ENCODE measurements at places on chromosomes 12 and 14.

DNA sequence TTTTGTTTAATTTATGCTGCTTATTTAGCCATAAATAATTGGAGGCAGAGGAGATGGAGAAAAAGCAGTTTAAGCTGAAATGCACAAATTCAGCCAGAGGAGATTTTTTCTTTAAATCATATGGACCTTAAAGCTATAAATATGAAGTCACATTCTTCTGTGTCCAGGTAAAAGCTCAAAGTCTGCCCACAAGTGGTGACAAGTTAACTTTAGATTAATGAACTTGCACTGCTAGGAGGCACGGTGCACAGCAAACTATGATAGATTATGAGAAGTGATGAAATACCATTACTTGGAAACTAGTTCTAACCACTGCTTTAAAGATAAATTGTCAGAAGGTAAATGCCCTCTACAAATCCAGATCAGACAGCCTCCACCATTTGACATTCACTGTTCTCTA is 69.0 kb downstream of the IFT81 start:
- DNase-seq: no peak

DNA sequence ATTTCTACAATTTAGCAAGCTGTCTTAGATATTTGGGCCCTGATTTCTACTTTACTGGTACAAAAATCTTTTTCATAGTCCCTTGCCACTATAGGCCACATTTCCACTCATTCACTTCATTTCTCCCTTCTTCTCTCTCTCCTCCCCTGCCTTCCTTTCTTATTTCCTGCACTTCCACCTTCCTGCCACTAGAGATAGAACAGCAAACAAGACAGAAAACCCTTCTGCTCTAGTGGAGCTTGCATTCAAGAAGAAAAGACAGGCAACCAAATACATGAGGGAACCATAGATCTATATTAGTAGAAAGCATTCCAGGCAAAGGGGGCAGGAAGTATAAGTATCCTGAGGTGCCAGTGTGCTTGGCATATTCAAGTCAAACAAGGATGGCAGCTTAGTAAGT is 623.5 kb downstream of the FLRT2 start:
- DNase-seq: no peak

- no peak for DNase-seq
Measured at GRCh38 chr12:44863867-44864266, 12.2 kb downstream of the NELL2 start.

- no peak for DNase-seq
Measured at GRCh38 chr12:93813972-93814821, 137.0 kb downstream of the CRADD start.

- DNase-seq: no peak
Measured at GRCh38 chr12:68376901-68377300, 44.7 kb upstream of the MDM1 start.

- DNase-seq: no peak
Measured at GRCh38 chr12:121423253-121423652, 23.3 kb downstream of the RNF34 start.

DNA sequence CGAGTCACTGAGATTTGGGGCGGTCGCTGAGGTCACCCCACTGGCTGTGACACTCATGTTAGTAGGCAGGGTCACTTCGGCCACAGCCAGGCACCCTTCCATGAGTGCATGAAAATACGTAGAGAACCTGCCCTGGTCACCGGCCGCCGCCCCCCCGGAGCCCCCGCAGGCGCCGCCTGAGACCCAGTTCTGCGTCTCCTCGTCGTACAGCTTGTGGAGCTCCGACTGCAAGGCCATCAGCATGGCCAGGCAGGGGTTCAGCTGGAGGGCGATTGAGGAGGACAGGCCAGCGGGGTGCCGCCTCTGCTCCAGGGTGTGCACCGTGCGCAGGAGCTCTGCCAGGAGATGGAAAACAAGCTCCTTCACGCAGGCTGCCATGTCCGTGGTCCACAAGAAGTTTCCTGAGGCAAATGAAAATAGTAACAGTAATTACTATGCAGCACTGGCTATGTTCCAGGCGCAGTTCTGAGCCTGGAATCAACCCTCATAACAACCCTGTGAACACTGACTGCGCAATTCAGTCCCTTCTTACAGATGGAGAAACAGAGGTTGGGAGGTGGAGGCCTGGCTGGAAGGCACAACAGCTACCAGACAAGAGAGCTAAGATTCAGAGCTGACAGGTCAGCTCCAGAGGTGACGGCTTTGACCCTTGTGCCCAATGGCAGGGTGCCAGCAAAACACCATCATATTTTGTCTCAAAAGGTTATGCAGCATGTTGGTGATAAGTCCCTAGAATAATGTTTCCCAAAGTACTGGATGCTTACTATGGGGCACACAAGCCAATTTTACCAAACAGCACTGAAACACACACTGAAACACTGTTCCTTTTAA is 59.9 kb downstream of the TRAFD1 start:
- no peak for DNase-seq

DNA sequence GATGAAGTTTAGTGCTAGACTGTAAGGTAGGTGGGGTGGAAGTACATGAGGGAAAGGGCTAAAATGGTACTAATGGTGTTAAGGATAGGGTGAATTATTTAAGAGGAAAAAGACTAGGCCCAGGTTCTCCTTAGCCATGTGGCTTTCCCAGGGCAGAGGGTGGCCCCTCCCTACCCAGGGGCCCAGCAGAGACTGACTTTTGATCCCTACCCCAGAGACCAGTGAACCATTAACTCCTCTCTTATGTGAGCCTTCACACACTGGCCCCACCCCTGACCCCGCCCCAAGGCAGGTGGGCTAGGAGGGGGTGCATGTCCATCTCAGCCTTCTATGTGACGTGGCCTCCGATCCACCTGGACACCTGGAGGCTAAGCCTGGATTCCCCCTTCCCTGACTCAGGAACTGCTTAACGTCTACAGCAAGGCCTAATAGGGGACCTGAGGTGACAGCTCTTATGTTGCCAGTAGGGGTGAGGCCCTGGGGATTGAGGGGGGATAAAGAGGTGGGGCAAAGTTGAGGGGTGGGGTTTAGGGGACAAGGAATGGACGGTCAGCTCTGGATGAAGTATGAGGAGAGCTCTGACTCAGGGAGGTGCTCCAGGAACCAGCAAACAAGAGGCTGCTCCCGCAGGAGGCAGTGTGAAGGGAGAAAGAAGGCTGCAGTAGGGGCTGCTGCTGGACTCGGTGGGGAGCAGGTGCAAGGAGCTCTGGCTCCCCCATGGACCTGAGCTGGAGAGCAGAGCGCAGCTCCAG is 757 bp downstream of the SLC39A5 start:
- no peak for DNase-seq

GRCh38 chr12:96501133-96501761 is 11.9 kb downstream of the CFAP54 start:
- DNase-seq: no peak

DNA sequence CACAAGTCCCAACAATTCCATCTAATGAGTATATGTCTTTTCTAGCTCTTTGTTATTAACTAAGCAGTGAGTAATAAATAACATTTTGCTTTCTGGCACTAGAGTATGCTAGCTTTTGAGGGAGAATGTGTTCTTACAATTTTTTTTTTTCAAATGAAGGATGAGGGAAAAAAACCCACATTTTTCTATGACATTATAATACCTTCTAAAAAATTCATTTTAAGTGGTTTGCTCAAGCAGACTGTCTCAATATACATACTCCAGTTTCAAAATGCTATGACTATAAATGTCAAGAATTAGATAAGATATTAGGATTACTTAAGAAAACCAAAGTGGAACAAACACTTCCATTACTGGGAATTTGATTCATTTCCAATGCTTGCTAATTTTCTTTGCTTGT is 394.6 kb downstream of the C12orf75 start:
- no peak for DNase-seq

GRCh38 chr12:76060111-76060510 is 24.4 kb downstream of the NAP1L1 start:
- DNase-seq: no peak

DNA sequence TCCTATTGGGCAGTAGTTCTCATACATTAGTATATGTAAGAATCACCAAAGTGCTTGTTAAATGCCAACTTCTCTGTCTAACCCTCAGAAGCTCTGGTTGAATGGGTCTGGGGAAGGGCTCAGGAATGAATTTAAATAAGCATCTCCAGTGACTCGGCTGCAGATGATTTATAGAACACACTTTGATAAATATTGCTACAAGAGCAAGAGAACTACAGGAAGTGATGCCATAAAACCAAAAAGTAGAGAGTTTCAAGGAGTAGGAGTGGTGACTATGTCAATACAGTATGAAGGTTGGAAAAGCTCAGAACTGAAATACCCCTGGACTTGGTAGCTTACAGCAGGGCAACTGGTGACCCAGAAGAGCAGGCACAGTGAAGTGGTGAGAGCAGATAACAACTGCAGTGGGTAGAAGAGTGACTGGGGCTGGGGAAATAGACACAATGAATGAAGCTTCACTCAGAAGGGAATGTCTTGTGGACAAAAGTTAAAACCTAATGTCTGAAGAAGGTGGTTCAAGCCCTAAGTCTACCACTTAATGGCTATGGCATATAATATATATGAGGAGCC is 8.0 kb upstream of the PLEKHA5 start:
- no peak for DNase-seq

- no peak for DNase-seq
Measured at GRCh38 chr14:53495846-53496343, 342.8 kb upstream of the DDHD1 start.

- DNase-seq: no peak
Measured at GRCh38 chr12:22206111-22206728, 128.3 kb downstream of the ST8SIA1 start.

GRCh38 chr12:39047539-39048262 is 142.3 kb upstream of the CPNE8 start:
- DNase-seq: no peak

GRCh38 chr14:89350152-89350551 is 66.9 kb downstream of the FOXN3 start:
- DNase-seq: no peak

GRCh38 chr12:108604208-108604941 is 6.5 kb upstream of the TMEM119 start:
- no peak for DNase-seq

DNA sequence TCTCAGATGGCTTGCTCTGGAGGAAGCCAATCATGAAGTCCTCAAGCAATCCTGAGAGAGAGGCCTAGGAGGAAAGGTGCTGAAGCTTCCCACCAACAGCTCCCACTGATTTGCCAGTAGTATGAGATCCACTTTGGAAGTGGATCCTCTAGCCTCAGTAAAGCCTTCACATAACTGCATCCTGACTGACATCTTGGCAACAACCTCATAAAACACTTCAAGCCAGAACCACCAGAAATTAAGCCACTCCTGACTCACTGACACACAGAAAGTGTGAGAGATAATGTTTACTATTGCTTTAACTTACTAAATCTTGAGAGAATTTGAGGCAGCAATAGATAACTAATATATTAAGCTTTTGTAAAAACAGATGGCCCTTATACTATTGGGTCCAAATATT is 11.7 kb upstream of the TMX1 start:
- no peak for DNase-seq

GRCh38 chr12:48998497-48999353 is 450 bp downstream of the DDN start:
- DNase-seq: peak; percentile 13

DNA sequence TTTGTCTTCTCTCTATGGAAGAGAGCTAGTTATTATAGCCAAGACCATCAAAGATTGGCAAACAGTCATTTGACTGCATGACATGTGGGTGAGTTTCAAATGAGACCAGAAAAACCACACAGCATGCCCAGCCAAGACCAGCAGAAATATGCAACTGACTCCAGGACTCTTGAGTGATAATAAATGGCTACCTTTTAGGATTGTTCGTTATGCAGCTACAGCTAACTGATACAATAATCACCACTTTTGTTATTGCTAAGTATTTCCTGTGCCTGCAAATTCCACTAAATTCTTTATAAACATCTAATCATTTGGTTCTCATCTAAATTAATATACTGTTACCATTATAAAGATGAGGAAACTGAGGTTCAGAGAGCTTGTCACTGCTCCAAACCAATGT is 528.4 kb upstream of the TBX3 start:
- DNase-seq: no peak

Data from stimulated activated CD8-positive, alpha-beta memory T cell treated with anti-CD3 and anti-CD28 coated beads, Interleukin-12 subunit alpha, Interleukin-12 subunit beta, amount 100 ng/mL, for 4 hours (primary cell).